ENCODE measurements at places on chromosomes 7 and 10.

GRCh38 chr10:26475386-26475785, 37.2 kb downstream of the APBB1IP start:
- no peak for DNase-seq

- DNase-seq, result no peak
Observed at GRCh38 chr7:97457054-97457453, 274.8 kb upstream of the TAC1 start.

- no peak for DNase-seq
Observed at GRCh38 chr7:99623702-99624447, 7.1 kb downstream of the ZSCAN25 start.

DNA sequence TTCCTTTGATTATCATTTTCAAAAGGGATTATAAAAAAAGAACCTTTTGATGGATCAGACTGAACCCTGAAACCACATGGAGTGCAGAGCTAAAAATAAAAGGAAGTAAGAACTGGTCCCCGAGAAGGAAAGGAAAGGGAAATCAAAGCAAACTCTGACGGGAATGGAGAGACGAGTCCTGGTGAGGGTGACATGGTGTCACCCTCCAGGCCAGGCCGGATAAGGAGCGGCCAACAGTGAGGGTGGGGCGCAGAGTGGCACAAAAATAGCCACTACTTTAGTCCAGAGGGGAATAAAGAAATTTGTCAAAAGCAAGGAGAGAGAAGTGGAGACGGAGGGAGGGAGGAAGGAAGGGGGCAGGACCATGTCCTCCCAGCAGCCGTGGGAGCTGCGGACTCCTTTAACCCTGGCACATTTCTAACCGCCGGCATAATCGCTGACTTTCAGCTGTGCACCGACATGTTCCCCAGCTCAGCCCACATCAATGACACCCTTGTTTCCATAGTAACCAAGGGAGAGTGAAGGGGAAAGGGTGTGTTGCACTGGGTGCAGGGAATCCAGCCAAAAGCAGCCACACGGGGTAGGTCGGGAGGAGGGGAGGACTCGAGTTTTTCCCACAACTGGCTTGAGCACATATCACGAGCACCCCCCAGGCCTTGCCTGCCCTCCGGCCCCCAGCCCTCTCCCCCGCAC, 29.7 kb downstream of the TRIM8 start:
- no peak for DNase-seq

- no peak for DNase-seq
Observed at GRCh38 chr7:151645311-151645710, 125.6 kb upstream of the RHEB start.

GRCh38 chr10:87927091-87927490, 63.7 kb downstream of the PTEN start:
- DNase-seq, result no peak

- DNase-seq, result no peak
Observed at GRCh38 chr10:14244147-14244546, 86.6 kb downstream of the FRMD4A start.

- DNase-seq, result no peak
Observed at GRCh38 chr7:18835001-18835690, 282.3 kb downstream of the TWIST1 start.

- DNase-seq, result no peak
Observed at GRCh38 chr10:22617516-22617915, 96.9 kb downstream of the PIP4K2A start.

- DNase-seq, result no peak
Observed at GRCh38 chr7:44063547-44063893, 1.8 kb downstream of the PGAM2 start.

GRCh38 chr10:33195608-33196376, 138.7 kb downstream of the NRP1 start:
- DNase-seq, result no peak

DNA sequence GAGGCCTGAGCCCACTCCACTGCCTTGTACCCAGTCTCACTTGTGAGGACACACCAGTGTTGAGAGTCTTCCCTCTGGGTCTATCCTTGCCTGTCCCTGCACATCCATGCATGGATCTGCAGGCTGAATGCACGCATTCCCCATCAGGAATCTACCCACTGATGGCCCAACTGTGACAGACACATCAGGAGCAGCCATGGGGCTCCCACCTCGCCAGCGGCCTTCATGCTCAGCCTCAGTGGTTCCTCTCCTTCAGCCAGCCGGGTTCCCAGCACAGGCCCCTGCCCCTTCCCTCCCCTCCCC, 21.3 kb downstream of the ANTXRL start:
- DNase-seq, result no peak

DNA sequence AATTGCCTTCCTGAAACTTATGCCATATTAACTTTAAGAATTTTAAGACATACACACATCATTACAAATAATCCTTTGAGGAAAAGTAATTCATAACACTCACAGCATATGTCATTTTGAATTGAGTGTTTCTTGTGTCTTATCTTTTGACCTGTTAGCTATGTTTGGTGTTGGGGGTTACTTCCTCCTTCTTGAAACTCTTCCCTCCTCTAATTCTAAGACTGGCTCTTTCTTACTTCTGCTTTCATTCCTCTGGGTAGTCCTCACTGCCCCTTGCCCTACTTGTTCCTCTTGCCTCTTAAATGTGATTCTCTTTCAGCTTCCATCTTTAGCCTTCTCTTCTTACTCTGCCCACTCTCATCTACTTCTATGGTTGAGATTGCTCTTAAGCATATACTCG, 28.3 kb upstream of the PIP4K2A start:
- no peak for DNase-seq

- DNase-seq, result no peak
Observed at GRCh38 chr7:157471259-157472125, 134.7 kb downstream of the DNAJB6 start.

GRCh38 chr7:38781991-38782390, 127.0 kb downstream of the VPS41 start:
- DNase-seq, result no peak
